ENCODE measurements at places on chromosomes 4 and X.

DNA sequence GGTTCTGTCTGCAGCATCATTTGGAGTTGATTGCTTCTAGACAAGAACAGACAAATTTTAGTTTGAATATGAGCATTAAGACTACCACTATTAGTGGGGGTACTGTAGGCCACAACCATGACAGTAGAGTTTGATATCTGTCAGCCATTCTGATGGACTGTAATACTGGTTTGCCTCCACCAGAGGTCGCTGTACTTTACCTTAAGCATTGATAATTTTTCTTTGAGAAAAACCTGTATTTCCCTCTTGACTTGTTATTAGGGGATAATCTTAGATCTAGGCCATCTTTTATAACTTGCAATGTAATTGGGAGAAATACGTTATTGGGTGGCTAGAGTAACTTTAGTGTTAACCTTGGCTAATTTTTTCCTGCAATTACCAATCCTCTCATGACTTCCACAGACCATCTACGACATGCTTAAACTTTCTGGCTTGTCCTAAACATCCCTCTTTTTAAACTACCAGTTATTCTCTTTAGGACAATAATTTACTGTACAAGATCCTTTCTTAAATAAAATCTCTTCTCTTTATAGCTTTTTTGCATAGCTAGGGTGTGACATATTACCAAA lies 562.4 kb downstream of the MAGEB5 start:
- no peak for DNase-seq

GRCh38 chrX:44747317-44747716 lies 96.5 kb upstream of the DUSP21 start:
- DNase-seq: no peak

- no peak for DNase-seq
Measured at GRCh38 chrX:22041907-22042530, 9.9 kb downstream of the PHEX start.

GRCh38 chr4:102036016-102036415 lies 245.5 kb downstream of the BANK1 start:
- no peak for DNase-seq

- DNase-seq: no peak
Measured at GRCh38 chr4:151781026-151781425, 20.2 kb upstream of the GATB start.

DNA sequence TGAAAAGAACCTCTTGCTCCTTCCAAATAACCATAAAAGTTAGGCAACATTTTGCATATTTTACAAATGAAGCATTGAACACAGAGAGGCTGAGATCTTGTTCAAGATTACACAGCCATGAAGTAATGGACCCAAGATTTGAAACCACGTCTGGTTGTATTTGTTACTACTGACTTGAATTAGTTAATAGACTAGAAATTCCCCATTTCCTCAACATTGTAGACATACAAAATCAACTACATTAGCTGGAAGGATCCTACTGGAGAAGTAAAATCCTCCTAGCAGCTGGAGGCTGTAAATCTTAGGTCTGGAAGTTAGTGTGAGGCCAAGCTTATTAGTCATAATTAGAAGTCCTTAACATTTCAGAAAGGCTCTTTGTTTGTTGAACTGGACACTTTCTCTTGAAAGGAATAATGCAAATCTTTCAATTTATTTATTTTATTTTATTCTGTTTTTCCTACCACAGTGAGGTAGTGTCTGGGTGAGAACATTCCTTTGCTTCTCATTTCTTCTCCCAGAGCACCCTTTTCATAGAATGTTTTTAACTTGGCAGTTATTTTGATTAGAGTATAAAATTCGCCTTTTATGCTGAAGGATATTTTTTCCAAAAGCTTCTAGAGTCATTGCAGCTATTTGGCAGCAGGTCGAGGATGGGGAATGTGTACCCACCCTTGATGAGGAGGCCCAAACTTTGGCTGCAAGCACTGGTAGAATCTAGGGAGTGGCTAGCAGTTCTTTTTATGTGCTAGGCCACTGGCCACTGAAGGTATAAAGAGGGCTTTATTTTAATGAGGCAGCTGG lies 62.0 kb upstream of the CLNK start:
- DNase-seq: no peak
